ENCODE measurements at places on chromosomes 11 and 22. TPM values are rescaled to one million over a fixed set of nuclear protein-coding genes. Genes with fewer than 3 reads are reported as not detected.

GRCh38 chr22:44051358-44051757, 27.3 kb downstream of the PARVB start:
- no peak for DNase-seq

The FLRT1 gene
- total RNA-seq, result 0.25 TPM

DNA sequence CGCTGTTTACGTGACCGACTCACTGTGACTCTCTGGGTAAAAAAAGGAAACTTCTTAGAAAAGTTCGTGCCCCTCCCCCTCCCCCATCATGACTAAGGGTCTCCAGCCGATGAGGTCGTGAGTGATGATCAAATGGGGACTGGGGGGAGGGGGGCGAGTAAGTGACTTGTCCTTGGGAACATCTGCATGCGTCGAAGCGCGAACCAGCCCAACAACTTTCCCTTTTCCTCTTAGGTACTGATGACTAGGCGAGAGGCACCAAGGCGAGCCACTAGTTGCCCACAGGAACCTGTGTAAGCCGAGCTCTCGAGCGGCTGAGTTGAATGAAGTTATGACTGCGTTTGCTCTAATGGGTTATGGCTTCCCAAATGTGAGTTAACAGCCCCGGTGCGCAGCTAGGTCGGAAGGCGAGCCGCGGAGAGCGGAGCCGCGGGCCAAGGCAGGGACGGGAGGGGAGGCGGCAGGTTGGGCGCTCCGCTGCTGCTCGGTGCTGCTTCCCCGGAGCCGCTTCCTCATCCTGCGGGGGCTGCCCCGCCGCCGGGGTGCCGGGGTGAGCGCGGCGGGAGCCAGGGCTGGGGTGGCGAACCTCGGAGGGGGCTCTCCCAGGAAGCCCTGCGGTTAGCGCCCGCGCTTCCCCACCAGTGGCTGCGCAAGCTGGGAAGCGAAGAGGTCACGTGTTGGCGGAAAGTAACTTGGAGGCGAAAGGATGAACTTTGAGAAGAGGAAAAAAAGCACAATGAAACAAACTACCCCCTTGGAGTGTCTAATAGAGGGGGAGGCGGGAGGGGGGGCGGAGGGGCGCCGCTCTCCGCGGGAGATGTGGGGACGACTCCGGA, 22.1 kb upstream of the BDNF start:
- DNase-seq, result peak; percentile 53

- DNase-seq, result no peak
Measured at GRCh38 chr11:35950082-35950481, 6.2 kb downstream of the LDLRAD3 start.

DNA sequence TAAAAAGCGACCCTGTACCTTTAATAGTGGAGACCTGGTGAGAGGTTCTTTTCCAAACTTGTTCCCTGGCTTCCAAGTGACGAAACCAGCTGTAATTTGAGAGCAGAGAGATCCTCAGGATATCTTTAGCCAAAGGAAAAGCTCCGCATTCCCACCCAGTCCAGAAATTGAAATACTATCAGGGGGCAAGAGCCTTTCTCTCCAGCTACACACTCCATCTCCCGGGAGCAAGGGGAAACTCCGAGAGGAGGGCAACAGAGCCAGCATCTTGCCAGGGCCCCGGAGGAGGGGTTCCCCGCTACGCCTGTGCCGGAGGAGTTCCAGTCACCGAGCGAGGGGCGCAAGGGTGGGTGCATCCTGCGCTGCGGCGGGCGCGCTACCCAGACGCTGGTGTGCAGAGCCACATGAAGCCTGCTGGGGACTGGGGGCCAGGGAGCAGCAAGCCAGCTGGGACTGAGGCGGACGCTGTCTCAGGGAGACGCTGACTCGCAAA, at the start of gene FIBIN:
Gene FIBIN, plus strand, starts transcription at position 148 of the 493 bp plus-strand sequence. CDS start 415 bp downstream, outside the sequence.
- DNase-seq, result no peak

DNA sequence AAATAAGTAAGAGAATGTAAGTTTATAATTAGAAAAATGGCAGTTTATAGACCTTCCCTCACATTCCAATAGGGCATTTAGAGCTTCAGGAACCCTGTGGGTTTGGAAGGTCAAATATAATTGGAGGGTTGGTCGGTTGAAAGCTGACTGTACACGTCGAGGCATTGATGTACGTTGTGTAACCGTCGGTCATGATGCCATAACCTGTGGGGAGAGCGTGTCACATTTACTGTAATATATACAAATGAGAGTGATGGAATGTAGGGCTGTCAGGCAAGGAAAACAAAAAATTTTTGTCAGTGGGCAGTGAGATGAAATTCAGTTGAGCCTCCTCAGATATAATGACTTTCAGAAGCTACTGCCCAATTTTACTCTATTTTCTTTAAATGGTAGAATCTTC, 88.5 kb downstream of the ARL14EP start:
- DNase-seq, result no peak

The SCO2 gene
- 5.6 TPM for total RNA-seq

The CCDC116 gene
- 0.33 TPM for total RNA-seq

DNA sequence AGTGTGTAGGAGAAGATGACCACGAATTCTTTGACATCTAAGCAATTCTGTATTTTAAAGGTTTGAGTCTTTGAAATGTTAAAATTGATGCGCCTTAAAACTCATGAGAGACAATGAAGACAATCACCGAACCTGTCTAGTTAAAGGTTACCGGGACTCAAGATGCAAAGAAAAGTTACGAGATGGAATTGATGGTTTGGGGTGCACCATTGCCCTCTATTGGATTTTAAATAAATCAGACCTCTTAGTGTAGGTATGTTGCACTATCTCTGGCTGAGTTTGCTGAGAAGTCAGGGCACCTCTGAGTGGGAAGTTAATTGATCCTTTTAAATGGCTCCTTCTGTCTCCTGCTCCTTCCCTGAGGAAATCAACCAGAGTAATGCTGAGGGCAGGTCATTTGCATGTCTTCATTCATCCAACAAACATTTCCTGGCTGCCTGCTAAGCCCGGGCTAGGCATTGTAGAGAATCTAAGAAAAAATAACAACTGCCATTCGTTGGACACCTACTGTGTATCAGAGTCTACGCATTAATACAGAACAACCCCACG, 19.4 kb upstream of the TMA7B start:
- DNase-seq, result no peak

- DNase-seq, result no peak
Measured at GRCh38 chr22:48941033-48941902, 886.4 kb downstream of the BRD1 start.

- no peak for DNase-seq
Measured at GRCh38 chr11:115428306-115428705, 75.9 kb downstream of the CADM1 start.

DNA sequence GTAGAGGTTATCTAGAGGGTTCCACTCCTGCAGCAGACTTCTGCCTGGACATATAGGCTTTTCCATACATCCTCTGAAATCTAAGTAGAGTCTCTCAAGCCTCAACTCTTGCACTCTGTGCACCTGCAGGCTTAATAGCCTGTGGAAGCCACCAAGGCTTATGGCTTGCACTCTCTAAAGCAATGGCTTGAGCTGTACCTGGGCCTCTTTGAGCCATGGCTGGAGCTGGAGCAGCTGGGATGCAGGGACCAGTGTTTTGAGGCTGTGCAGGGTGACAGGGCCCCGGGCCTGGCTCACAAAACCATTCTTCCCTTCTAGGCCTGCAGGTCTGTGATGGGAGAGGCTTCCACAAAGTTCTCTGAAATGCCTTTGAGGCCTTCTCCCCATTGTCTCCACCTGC, 2.9 kb upstream of the NXPE4 start:
- DNase-seq, result no peak

DNA sequence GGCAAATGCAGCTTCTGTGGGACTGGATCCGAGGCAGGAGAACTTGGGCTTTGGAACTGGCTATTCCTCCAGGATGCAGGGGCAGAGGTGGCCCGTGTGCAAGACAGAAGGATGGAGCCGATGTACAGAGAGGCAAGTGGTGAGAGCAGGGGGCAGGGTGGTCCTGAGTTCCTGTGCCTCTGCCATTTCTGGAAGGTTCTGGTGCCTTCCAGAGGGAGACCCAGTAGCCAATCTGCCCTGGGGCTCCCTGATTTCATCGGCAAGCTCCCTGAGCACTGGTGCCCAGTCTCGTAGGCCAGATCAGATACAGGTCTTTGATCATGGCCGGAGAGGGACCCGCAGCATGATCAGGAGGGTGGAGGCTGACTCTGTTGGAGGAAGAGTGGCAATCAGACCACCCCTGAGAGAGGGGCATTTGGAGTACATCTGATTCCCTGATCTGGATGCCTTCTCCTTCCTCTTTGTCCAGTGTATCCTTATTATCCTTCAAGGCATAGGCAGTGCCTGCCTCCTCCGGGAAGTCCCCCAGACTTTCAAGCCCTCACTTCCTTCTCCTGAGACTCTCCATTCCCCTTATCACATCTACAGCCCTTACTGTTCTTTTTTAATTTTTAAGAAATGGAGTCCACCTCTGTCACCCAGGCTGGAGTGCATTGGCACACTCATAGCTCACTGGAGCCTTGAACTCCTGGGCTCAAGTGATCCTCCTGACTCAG, 9.7 kb downstream of the MRGPRD start:
- no peak for DNase-seq

DNA sequence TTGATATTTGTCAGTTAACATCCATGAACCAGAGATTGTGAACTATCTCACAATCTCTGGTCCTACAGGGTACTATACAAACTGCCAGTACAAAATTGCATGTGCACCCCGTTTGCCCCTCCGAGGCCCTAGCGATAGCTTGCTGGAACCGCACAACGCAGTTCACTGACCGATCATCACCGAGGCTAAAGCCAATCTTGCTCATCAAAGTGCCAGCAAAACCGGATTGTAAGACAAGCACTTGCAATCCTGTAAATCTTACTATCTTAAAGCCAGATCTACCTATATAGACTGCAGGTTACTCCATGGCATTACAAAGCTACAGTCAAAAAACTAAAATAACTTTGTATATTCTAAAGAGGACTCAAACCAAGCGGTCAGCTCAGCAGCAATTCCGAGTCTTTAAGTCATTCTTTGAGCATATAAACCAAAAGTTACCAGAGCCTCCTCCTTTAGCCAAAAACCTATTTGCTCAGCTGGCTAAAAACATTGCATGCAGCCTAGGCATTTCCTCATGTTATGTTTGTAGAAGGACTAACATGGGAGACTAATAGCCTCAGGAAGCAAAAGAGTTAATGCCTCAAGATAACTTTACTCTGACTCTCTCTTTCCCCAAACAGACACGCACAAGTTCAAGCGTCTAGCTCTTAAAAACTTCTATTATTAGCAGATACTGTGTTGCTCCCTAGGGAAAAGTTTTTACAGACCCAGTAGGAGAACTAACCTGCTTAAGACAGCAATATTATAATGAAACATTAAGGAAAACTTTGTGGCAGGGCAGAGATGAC, 30.7 kb upstream of the CPT1A start:
- DNase-seq, result no peak

GRCh38 chr11:534396-535209, 773 bp downstream of the HRAS start:
- DNase-seq, result peak; percentile 63

- DNase-seq, result no peak
Measured at GRCh38 chr11:92449222-92449621, 224.6 kb downstream of the FAT3 start.

- no peak for DNase-seq
Measured at GRCh38 chr11:20658135-20658534, 11.3 kb upstream of the NELL1 start.

The POTEH gene
- not detected for total RNA-seq
